Stimulated activated CD4-positive, alpha-beta T cell treated with anti-CD3 and anti-CD28 coated beads, Interleukin-2, amount 100 ng/mL, for 24 hours (primary cell): ENCODE measurements at places on chromosomes 1 and 21.

GRCh38 chr1:61138305-61138704 lies 55.9 kb downstream of the NFIA start:
- DNase-seq = no peak

- DNase-seq = no peak
These were observed 325.2 kb upstream of the NRIP1 start for GRCh38 chr21:15390049-15390448.

- peak; percentile 83 for DNase-seq
These were observed 11.7 kb upstream of the FCMR start for GRCh38 chr1:206933333-206933945.

- no peak for DNase-seq
These were observed 132.9 kb downstream of the PIK3R3 start for GRCh38 chr1:45999507-45999906.

DNA sequence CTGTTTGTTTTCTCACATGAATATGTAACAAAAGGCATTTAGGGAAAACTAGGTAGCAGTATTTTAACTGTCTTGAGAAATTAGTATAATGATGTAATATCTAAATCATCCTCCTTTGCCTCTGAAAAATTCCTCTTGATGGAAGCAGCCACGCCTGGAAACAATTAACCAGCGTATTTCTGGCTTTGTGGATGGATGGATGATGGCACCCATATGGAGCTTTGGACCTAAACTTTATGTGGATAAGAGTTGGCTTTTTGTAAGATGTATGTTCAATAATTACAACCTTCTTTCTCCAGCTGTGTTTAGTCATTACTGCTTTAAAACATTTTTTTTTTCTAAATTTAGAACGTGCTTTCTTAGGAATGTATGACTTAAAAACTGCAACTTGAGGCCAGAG lies 12.7 kb downstream of the CDCA8 start:
- DNase-seq = no peak

DNA sequence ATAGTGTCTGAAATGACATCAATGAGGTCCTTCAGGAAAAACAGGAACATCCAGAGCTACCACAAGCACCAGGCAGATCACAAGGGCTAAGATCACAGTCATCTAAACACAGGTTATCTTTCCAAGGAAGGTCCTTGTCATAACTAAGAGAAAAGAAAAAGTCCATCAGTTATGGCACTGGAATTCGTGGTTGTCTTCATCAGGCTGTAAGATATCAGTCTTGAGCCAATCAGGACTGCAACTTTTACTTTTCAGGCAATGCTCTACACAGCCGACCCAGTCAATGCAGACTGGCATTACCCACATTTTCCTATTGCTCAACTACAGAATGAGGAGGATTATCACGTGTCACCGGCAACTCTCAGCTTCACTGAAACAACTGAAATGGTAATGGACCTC lies 26.4 kb downstream of the SORT1 start:
- no peak for DNase-seq

- no peak for DNase-seq
These were observed 1609.6 kb upstream of the B3GALT2 start for GRCh38 chr1:194795917-194796593.

- no peak for DNase-seq
These were observed 48.8 kb downstream of the ZC3H11B start for GRCh38 chr1:219564109-219564508.

GRCh38 chr1:61054601-61054993 lies 27.8 kb upstream of the NFIA start:
- DNase-seq = no peak
